ENCODE measurements at places on chromosomes 11 and 22. TPM values are rescaled to one million over a fixed set of nuclear protein-coding genes. Genes with fewer than 3 reads are reported as not detected.

Gene OR5A2
- not detected for total RNA-seq

GRCh38 chr22:24046024-24046423 lies 34.9 kb downstream of the CABIN1 start:
- peaks cover 11% of the 10 kb centered on the region for H3K36me3 ChIP-seq
- no peak overlapping the region for H3K4me3 ChIP-seq
- H3K27me3 ChIP-seq, result no peaks in the 10 kb centered on the region
- H3K4me1 ChIP-seq, result peaks cover 4% of the 10 kb centered on the region

DNA sequence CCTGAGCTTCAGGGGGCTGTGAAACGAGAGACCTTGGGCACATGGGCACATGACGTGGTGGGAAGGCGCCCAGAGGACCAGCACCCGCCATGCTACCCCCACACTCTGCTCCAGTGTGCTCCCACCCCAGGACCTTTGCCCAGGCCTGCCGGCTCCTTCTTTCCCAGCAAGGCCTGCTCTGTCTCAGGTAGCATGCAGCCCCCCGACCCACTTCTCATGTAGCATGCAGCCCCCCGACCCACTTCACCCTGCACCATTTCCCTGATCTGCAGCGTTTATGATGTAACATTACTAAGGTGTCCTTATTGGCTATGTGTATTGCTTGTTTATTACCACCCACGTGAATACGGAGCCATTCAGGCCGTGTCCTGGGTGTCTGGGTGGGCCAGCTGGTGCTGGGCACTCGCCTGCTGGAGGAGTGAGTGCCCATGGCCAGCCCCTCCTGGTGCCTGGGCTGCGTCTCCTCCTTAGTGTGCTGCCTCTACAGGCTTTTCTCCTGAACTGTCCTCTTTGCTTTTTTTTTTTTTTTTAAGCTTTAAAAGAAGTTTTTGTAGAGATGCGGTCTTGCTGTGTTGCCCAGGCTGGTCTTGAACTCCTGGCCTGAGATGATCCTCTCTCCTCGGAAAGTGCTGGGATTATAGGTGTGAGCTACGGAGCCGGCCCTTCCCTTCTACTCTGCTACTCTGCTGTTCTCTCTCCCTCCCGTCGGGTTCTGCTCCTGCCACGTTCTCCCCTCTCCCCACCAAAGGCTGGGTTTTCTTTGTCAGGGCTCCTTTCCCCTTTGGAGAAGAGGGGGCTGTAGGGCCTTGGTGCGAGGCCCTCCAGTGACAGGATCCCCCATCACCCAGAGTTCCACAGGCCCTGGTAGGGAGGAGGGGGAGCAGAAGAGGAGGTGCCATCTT lies 29.4 kb downstream of the LRP5 start:
- peak overlapping the region; percentile 77 for H3K27ac ChIP-seq
- H3K4me1 ChIP-seq, result peaks cover 6% of the 10 kb centered on the region
- no peaks in the 10 kb centered on the region for H3K27me3 ChIP-seq
- no peaks in the 10 kb centered on the region for H3K36me3 ChIP-seq
- no peak overlapping the region for H3K4me3 ChIP-seq

GRCh38 chr11:64237484-64237951 lies 3.1 kb downstream of the VEGFB start:
- H3K36me3 ChIP-seq, result no peaks in the 10 kb centered on the region
- H3K27me3 ChIP-seq, result no peaks in the 10 kb centered on the region
- no peak for DNase-seq
- H3K4me3 ChIP-seq, result no peak overlapping the region
- H3K27ac ChIP-seq, result no peak overlapping the region
- H3K4me1 ChIP-seq, result no peaks in the 10 kb centered on the region

DNA sequence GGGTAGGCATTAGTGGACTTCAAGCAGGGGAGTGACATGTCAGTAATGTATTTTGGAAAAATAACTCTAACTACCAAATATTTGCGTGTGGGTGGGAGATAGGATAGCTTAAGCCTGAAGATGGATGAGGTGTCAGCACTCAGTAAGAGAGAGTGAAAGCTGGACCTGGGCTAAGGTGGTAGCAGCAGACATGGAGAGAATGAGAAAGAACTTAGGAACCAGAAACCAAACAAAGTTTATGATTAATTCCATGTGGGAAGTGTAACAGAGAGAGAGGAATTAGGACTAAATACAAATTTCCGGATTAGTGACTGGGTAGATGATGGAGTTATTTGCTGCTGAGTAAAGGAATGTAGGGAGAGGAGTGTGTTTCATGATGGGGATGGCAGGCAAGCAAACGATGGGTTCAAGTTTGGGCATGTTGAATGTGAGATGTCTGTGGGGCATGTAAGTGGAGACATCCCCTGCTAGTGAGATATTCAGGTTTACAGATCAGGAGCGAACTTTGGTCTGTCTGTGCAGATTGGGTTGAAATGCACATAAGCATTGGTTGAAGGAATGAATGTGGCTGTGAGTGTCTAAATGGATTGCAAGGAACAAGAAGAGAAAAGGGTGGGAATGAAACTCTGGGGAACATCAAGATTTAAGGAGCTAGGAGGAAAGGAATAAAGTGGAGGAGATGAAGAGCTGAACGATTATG lies 185.6 kb upstream of the MTMR2 start:
- H3K27ac ChIP-seq, result no peak overlapping the region
- no peak for DNase-seq
- H3K36me3 ChIP-seq, result no peaks in the 10 kb centered on the region
- H3K27me3 ChIP-seq, result no peaks in the 10 kb centered on the region
- H3K4me1 ChIP-seq, result peaks cover 36% of the 10 kb centered on the region

- no peaks in the 10 kb centered on the region for H3K27me3 ChIP-seq
- H3K4me1 ChIP-seq, result no peaks in the 10 kb centered on the region
- no peaks in the 10 kb centered on the region for H3K36me3 ChIP-seq
- no peak overlapping the region for H3K4me3 ChIP-seq
Measured at GRCh38 chr11:9662273-9662672, 1.6 kb upstream of the SWAP70 start.

GRCh38 chr11:57460022-57460757 lies at the start of gene RTN4RL2:
TSS of gene RTN4RL2 (plus strand) at chr11:57460528. CDS start at chr11:57460866, 338 bp downstream.
- peak within 1 kb of the TSS; percentile 56 for H3K4me3 ChIP-seq
- no peak within 1 kb of the TSS for H3K27ac ChIP-seq
- peak; percentile 54 for DNase-seq
- no peaks in the 10 kb centered on the region for H3K36me3 ChIP-seq
- H3K4me1 ChIP-seq, result peaks cover 22% of the 10 kb centered on the region
- peaks cover 43% of the 10 kb centered on the region for H3K27me3 ChIP-seq

Gene PRG3
- total RNA-seq, result not detected

- H3K27me3 ChIP-seq, result peaks cover 24% of the 10 kb centered on the region
- no peak overlapping the region for H3K27ac ChIP-seq
- no peaks in the 10 kb centered on the region for H3K36me3 ChIP-seq
- no peak for DNase-seq
- peaks cover 4% of the 10 kb centered on the region for H3K4me1 ChIP-seq
Measured at GRCh38 chr22:43886231-43886630, 5.6 kb downstream of the PNPLA5 start.

All from heart left ventricle (tissue), 16 donors.